Mucosa of gallbladder (tissue), 1 donor: ENCODE measurements at places on chromosomes 11 and 22.
A peak's percentile ranks its signal among the peaks of the same experiment; 100 is the strongest.

DNA sequence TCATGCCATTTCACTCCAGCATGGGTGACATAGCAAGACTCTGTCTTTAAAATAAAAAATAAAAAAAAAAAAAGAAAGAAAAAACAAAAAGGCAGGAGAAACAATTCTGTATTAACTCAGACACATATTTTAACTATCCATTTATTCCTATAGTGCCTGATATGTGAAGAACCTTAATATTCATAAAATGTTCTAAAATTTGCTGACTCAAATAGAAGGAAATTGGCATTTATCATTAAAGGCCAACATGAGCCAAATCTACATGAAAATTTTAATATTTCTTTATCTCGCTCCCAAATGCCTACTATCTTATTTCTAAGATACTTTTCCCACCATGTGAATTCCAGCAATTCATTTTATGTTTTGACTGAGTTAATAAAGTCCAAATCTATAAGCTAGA, 18.9 kb downstream of the PITPNB start:
- DNase-seq, result no peak

DNA sequence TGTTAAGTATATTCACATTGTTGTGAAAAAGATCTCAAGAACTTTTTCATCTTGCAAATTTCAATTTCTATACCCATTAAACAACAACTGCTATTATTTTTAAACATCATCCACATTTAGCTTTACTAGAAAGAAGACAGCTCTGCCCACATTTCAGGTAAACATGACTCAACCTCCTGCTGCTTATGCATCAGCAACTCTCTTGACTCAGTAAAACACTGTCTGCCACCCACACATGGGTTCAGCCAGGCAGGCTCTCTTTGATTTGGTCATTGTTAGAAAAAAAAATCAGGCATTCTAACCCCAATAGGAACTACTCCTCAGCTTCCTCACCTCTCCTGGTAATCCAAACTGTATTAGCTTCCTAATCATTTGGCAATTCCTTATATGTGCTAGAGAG, 5.1 kb upstream of the ENDOD1 start:
- DNase-seq, result no peak

DNA sequence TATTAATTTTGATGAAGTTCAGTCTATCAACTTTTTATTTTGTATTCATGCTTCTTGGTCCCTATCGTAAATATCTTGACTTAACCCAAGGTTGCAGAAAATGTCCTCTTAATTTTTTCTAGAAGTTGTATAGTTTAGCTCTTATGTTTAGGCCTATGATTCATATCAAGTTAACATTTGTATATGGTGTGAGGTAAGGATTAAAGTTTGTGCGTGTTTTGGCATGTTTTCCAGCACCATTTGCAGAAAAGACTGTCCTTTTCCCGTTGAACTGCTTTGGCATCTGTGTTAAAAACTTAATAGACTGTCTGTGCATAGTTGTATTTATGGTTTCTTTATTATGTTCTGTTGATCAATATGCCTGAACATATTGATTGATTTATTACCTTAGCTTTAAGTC, 42.3 kb downstream of the ARHGEF12 start:
- DNase-seq, result no peak

DNA sequence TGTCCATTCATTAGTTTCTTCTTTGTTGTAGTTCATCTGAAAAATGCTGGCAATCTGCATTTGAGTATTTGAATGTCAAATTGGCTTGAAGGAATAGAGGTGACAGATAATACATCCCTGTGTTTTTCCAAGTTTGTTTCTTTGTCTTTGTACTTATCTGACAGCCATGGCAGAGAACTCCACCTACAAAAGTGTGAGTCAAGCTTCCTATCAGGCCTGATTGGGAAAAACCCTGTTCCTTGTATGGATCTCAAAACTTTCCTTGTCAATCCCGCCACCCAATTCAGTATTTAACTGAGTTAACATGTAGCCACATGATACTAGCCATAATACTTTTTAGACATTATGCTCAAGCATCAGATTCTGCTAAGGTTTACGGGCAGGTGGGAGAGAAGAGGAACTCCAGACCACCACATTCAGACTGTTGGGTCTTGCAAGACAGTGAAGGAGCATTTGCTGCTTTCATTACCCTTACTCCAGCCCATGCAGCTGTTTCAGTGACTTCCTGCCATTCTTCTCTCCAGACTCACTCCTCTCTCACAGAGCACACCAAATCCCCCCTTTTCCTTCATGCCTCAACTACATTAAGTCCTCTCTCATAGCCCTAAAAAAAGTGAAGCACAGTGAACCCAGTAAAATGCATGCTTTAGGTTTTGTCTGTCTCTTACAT, 65.9 kb downstream of the BLID start:
- DNase-seq, result no peak

- no peak for DNase-seq
These were observed 12.2 kb upstream of the VPS37C start for GRCh38 chr11:61173456-61173855.

DNA sequence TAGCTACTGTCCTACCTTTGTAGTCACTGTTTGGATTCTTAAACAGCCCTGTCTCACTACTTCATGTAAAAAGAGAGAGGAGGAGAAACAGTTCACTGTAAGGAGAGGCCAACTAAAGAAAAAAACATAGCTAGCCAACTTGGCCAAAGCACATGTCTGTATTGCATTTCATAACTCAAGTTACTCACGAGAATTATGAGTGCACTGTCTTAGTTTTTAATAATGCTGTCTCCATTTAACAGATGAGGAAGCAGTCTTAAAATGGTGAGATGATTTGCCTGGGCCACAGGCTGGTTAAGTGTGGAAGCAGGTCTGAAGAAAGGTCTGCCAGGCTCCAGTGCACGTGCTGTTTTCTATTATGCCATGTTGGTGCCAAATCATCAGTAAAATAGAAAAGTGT, 104.5 kb downstream of the UVRAG start:
- DNase-seq, result no peak

DNA sequence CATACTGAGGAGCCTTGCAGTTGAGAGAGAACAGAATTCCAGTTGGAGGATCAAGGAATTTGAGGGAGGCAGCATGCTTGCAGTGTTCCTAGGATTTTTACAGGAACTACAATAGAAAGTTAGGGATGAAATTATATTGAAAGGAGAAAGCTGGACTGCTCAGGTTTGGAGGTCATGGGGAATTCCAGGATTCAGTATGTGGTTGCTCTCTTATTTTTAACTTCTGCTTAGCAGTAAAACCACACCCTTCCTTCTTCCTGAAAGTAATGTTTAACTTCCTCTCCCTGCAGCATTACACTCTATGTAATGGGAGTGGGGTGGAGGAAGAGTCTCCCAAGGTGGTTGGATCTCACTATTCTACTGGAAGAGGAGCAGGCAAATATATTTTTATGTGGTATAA, 31.3 kb downstream of the CTNND1 start:
- DNase-seq, result no peak

GRCh38 chr11:25377466-25377865, 880.6 kb downstream of the LUZP2 start:
- DNase-seq, result no peak

GRCh38 chr22:23305922-23306374, 125.6 kb downstream of the BCR start:
- DNase-seq, result peak; percentile 78

GRCh38 chr11:102577723-102578122, 47.2 kb upstream of the MMP7 start:
- DNase-seq, result no peak

GRCh38 chr11:79294845-79295731, 145.7 kb downstream of the TENM4 start:
- no peak for DNase-seq

GRCh38 chr22:40414311-40414710, 43.9 kb downstream of the SGSM3 start:
- no peak for DNase-seq

DNA sequence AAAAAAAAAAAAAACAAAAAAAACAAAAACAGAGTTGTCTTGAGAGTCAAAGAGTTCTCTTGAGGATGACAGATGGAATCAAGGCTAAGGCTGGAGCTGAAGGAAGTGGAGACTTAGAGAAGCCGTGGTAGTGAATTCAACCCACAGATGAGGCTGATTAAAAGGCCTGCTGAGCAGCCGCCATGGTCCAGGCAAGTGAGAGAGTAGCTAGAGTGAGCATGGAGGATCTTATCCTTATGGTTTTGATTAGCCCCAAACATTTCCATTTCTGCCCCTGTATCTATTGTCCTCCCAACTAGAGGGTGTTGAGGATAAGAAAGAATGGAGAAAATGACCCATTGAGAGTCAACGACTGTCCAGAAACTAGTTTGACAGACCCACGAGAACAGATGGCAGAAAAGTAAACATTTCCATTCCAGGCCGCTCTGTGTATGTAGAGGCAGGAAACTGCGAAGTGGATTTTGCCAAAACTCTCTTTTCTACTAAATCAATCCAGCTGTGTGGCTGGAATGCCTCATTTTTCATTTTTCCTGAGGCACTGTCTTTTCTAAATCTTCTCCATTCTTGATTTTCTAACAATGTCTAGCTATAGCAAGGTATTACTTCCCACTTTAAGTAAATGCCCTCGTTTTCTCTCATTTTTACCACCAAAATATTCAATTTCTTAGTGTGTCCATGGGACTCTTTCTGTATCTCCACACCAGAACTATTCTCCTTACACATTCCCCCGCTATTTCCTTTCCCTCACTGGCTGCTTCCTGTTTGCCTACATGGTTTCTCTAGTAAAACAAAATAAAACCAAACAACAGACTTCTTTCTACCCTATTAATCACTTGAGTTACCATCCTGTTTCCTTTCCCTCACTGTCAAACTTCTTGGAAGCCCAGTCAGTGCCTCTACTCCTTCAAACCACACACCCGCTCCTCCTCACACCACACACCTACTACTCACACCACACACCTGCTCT, 5.4 kb upstream of the MMP8 start:
- no peak for DNase-seq

DNA sequence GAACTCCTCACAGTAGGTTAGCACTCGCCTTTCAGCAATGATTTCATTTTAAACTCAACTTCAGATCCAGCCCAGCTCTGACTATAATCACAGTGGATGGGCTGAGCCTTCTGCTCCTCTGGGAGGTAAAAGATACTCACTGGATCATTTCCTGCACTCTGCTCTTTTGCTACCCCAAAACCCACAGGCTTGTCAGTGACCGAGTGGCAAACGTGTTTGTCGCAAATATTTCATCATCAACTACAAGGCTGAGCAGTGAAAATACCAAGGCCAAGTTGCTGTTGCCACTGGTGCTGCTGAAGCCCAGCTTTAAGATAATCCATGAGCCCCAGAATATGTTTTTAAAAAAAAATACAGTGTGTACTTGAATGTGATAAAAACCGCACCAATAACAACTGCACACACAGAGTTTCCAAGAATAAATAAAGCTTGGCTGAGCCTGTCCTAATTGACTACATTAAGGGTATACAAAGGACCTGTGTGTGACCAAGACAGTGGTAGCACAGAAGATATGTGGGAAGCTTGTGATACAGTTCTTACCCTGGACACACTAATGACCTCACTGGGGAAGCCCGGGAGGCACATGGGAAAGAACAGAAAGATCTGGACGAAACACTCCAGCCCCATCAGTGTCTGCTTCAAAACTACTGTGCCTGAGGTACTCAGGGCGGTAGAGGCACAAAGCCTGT, 41.3 kb downstream of the ABTB2 start:
- DNase-seq, result no peak

DNA sequence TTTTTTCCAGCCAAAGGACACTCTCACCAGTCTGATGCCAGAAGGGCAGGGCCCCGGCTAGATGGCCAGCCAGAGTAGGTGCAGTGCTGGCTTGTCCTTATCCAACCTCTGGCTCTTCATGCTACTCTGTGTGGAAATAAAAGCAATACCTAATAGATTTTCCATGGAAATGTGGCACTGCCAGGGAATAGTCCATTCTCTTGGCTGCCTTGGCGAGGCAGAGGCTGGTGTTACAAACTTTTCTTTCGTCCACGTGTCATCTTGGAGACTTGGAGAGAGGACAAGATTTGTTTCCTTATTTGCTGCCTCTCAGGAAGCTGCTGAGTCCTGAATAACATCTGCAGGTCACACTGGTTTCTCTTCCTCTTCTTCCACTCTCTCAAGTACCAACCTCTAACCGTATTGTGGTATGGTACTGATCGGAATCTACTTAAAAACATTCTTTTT, 17.2 kb upstream of the C1QTNF4 start:
- no peak for DNase-seq

DNA sequence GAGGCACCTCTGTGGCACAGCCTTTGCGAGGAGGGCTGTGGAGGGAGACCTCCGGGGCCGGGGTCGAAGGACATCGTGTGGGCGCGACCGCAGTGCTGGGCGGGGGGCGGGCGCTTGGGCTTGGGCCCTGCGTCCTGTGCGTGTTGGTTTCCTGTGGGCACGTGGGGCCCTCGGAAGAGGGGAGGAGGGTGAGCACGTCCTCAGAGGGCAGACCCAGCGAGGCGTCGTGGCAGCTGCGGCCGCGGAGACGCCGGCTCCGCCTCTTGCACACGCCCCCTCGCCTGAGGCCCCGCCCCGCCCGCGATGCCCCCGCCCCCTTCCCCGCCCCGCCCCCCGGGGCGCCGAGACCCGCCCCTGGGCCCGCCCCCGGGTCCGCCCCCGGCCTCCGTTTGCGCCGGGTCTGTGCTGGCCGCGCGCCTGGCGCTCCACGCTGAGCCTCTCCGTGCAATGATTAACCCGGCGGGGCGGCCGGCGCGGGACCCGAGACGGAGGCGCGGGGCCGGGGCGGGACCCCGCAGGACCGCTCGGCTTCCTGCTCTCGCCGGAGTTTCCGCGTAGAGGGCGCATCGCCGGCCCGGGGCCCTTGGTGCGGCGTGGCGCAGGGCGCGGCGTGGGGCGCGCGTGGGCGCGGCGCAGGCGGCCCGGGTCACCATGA, at the start of gene PRR5:
Gene PRR5, plus strand, starts transcription at position 381 of the 655 bp plus-strand sequence. Its CDS starts 271 bp downstream, at position 652.
- peak; percentile 83 for DNase-seq

GRCh38 chr11:13168271-13168670, 109.3 kb upstream of the BMAL1 start:
- no peak for DNase-seq

GRCh38 chr11:94586546-94586945, 19.4 kb downstream of the PIWIL4 start:
- no peak for DNase-seq

- peak; percentile 57 for DNase-seq
These were observed 29.7 kb downstream of the FAM83F start for GRCh38 chr22:40024201-40025061.

GRCh38 chr22:19765477-19766239, 5.1 kb downstream of the TBX1 start:
- no peak for DNase-seq

- DNase-seq, result no peak
These were observed 1.6 kb downstream of the PTPRCAP start for GRCh38 chr11:67435727-67436458.

- DNase-seq, result peak; percentile 81
These were observed 5.9 kb downstream of the GNG3 start for GRCh38 chr11:62713343-62713742.

DNA sequence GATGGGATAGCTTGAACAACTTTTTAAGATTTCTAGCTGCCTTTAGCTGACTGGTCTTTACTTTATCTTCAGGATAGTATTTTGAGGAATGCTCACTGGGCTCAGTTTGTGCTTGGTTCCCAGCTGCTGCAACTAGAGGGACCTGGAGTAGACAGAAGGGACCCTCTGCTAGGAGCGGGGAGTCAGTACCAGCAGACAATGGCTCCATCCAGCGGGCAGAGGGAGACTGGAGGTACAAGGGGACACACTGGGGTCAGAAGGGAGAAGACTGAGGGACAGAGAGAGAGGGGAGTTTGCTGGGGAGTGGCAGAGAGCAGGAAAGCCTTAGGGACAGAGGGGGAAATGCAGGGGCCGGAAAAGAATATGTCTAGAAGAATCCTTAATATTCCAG, 22.0 kb upstream of the ACER3 start:
- DNase-seq, result no peak
